Activated T-cell treated with anti-CD3 and anti-CD28 coated beads for 4 hours (primary cell): ENCODE measurements at places on chromosomes 11 and 22.

DNA sequence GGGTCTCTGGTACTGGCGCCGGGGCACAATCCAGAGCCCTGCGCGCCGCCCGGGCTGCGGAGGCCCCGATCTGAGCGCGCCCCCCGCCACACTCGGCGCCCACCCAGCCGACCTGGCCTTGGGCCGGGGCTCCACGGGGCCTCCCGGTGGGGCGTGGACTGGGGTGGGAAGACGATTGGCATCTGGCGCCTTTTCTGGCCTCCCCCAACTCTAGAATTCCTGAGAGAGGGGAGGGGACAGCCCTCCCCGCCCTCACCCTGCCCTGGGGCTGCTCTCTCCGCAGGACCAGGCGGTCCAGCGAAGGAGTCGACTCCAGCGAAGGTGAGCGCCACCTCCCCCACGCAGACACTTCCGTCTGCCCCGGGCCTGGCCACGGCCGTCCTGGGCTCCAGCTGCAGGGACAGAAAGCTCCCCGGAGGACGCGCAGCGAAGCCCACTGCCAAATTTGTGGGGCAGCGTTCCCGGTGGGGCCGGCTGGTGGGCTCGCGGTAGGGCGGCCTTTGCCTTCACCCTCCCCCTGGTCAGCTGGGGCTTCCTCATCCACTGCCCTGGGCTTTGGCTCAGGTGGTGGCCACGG lies 593 bp downstream of the SSH3 start:
- no peak for DNase-seq

DNA sequence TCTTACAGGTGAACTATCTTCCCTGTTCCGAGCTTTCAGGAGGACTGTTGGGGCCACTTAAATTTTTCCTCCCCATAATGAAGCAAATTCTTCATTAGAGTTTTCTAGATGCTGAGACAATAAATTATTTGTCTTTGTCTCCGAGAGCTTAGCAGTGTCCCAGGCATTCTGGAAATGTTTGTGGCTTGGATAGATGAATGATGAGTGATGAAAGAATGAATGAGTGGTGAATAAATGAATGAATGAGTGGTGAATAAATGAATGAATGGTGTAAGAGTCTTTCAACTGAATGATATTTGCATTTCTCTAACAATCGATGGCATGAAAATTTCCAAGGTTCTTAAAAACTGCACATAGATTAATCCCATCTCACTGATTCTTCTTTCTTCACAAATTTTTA lies 52.8 kb downstream of the AHNAK start:
- no peak for DNase-seq

GRCh38 chr11:129743112-129743815 lies 72.4 kb upstream of the TMEM45B start:
- no peak for DNase-seq

DNA sequence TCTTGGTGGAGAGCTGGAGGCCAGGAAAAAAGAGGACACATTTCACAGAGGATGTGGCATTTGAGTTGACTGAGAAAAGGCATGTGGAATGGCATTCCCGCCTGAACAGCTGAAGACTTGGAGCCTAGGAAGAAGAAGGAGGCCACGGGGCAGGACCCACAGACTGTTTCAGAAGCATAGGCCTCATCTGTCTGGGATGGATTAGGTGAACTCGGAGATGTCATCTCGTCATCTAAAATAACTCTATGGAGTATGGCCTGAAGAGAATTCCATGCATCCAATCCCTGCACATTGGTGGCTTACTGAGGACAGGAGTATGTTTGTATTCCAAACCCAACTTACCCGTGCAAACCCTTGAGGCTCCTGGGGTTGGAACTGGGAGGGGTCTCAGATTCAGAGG lies 16.4 kb downstream of the SPATA19 start:
- no peak for DNase-seq

- DNase-seq: no peak
These were observed 1248.4 kb downstream of the BRD1 start for GRCh38 chr22:48579043-48579927.

- no peak for DNase-seq
These were observed 1.0 kb downstream of the CABP4 start for GRCh38 chr11:67456068-67456705.

- DNase-seq: no peak
These were observed 49.5 kb downstream of the TTC28 start for GRCh38 chr22:28630177-28630574.

DNA sequence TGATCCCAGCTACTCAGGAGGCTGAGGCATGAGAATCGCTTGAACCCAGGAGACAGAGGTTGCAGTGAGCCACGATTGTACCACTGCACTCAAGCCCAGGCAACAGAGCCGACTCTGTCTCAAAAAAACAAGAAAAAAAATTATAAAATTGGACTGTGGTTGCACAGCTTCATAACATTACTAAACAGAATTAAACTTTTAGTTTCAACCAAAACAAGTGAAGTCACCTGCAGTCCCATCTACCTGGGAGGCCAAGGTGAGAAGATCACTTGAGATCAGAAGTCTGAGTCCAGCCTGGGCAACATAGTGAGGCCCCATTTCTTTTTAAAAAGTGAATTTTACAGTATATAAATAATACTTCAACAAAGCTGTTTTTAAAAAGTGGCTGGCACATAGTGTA lies 47.8 kb upstream of the CD5 start:
- DNase-seq: no peak

DNA sequence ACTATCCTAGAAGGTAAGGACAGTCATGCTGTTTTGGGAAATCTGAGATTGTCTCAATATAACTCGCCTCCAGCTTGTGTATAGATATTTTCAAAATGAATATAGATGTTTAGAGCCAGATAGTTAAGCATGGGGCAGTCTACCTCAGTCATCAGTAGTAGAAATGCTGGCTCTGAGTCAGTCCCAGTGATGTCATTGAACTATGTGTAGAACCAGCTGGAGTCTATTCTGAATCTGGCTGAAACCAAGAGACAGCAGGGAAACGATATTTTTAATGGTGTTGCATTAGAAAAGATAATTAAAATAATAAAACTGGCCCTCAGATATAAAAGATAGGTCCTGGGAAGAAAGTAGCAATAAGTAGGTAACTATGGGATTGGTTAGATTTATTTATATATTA lies 25.9 kb downstream of the PIWIL4 start:
- DNase-seq: no peak

DNA sequence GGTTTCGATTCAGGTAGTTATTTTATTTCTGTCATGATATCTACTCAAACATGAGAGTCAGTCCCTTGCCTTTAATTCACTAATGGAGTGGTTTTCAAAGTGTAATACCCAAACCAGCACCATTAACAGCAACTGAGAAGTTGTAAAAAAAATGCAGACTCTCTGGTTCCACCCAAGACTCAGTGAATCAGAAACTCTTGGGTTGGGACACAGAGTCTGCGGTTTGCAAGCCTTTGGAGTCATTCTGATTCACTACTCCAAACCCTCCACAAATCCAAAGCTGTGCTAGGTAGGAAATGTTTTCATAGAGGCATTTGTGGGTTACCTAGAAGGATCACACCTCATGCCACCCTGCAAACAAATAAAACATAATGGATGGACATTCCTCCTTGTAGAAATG lies 340.1 kb downstream of the NTM start:
- DNase-seq: no peak

DNA sequence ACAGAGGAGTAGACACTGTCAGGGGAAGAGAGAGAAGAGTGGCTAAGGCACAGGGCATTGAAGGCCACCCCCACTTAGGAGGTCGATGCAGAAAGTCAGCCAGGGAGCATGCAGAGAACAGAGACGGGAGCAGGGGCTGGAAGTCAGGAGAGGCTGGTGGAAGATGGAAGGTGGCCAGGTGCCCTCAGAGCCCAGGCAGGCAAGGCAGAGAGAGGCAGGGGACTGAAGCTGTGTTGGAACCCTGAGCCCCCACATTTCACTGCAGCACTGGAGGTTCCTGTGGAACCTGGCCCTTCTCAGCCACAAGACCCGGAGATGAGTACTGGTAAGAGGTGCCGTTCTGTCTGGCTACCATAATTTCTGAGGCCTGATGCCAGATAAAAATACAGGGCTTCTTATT lies 238.3 kb upstream of the NCAM1 start:
- DNase-seq: no peak

DNA sequence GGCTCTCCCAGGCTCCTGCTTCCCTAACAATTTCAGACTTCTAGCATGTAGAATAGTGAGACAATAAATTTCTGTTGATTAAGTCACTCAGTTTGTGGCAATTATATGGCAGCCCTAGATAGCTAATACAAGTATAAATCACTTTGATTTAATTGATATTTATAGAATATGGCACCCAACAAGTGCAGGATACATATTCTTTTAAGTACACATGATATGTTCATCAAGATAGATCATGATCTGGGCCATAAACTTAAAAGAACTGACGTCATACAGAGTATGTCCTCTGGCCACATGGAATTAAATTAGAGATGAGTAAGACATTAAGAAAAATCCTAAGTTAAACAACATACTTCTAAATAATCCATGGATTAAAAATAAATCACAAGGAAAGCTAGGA lies 67.5 kb upstream of the AMOTL1 start:
- DNase-seq: no peak

GRCh38 chr11:42778193-42778592 lies 533.6 kb upstream of the API5 start:
- no peak for DNase-seq

- no peak for DNase-seq
These were observed 18.2 kb downstream of the CALCA start for GRCh38 chr11:14953904-14954303.

GRCh38 chr22:37910890-37911672 lies 5.0 kb downstream of the MICALL1 start:
- no peak for DNase-seq

- no peak for DNase-seq
These were observed 40.7 kb upstream of the DKK3 start for GRCh38 chr11:12048936-12049790.

DNA sequence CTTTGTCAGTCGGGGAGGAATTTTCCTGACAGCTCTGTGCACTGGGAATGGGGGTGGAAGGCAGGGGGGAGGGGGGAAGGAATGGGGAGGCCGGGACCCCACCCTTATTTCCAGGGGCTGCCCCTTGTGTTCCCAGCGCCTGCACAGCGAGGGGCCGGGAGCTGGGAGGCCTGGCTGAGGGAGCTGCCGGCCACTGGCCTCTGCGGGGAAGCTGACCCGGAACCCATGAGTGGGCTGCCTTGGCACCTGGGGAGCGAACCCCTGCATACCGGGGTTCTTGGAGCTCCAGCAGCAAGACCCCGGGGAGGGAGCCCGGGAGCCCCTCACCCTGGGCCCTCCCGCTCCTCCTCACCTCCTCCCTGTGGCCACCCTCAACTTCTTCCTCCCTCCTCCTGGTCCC lies 3.5 kb downstream of the H19 start:
- no peak for DNase-seq

- DNase-seq: no peak
These were observed 5.1 kb downstream of the MOB2 start for GRCh38 chr11:1481483-1481825.

GRCh38 chr22:29798318-29798717 lies 31.1 kb downstream of the UQCR10 start:
- DNase-seq: no peak

DNA sequence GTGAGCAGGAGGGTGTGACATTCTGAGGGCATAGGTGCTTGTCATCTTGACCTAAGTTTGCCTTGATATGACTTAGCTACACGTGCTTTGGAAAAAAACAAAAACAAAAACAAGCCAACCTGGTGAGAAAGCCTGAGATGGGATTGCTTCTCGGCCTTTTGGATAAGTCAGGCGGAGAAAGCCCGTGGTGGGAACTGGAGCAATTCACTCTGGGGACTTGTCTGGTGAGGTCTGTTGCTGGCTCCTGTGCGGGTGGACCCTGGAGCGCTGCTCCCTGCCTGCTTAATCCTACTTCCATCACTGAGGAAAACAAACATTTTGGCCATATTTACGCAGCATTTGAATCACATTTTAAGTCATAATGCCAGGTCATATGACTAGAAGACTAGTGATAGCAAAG lies 100.3 kb downstream of the SNX19 start:
- DNase-seq: no peak

DNA sequence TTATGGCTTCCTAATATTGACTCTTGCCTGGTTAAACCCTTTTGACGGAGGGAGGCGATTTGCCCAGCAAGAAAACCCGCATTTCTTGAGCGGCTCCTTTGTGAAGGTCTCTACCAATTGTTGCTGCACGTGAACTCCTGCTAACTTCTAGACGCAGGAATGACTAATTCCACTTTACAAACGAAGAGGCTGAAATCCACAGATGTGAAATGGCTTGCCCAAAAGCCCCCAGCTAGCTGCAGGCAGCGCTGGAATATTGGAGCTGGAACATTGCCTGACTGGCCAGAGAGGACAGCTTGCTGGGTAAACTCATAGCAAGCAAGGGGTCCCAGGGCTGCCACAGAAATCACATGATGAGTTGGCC lies 542 bp downstream of the GCAT start:
- DNase-seq: no peak

- no peak for DNase-seq
These were observed 44.9 kb downstream of the PACSIN2 start for GRCh38 chr22:42970029-42970428.

- DNase-seq: no peak
These were observed 99.2 kb downstream of the NAT10 start for GRCh38 chr11:34204396-34205279.

- DNase-seq: peak; percentile 27
These were observed 4.0 kb upstream of the RCOR2 start for GRCh38 chr11:63920939-63921417.

- no peak for DNase-seq
These were observed 18.0 kb downstream of the TP53AIP1 start for GRCh38 chr11:128924510-128925249.

DNA sequence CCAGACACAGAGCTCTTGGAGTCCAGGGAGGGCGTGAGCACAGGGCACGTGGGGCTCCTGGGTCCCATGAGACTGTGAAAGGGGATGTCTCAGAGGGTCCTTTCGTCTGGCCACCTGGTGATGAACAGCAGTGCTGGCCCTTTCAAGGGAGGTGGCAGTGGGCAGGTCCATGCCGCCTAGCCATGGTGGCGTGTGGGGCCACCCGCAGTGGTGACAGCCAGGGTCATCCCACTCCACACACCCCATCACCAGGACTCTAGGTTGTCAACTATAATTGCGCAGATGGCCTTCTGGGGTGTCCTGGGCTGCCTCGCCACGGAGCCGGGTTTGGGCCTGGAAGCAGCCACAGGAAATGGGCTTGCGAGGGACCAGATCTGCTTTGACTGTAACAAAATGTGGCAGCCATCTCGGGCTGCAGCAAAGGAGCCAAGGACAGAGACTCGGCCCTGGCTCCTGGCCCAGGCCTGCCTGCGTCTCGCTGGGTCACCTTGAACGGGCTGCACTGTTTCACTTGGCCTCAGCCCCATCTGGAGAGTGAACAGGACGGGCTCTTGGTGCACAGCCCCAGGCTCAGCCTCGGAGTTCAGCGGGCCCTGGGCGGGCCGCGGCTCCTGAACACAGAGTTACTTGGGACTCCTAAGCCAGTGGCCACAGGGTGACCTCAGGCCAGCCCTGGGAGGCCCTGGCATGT lies 1350.5 kb downstream of the BRD1 start:
- DNase-seq: no peak
